ENCODE measurements at places on chromosomes 7 and 10.

GRCh38 chr10:78929541-78929940 is 139.2 kb upstream of the ZMIZ1 start:
- DNase-seq, result no peak

GRCh38 chr7:31443457-31443856 is 70.4 kb upstream of the ITPRID1 start:
- no peak for DNase-seq

DNA sequence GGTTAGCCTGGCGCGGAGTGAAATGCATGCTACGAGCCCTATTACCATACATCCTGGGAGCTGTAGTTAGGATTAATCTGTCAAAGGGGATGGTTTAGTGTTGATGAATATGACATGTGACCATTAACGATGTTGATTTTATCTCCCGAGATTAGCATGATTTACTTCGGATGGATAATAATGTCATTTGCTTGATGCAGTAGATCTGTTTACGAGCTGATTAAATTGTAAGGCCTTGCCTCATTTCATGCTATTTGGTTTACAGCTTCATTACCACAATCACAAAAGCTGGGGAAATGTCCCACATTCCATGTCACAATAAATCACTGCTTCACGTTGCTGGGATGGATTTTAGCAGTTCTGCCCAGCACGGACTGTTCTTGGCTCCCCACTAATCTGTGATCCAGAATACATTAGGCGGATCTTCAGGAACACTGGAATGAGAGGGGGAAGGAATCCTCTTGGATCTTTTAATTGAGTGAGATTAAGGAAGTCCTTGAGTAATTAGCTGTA is 22.3 kb downstream of the ZNF503 start:
- no peak for DNase-seq

GRCh38 chr7:128931965-128932861 is 5.5 kb upstream of the IRF5 start:
- DNase-seq, result no peak

DNA sequence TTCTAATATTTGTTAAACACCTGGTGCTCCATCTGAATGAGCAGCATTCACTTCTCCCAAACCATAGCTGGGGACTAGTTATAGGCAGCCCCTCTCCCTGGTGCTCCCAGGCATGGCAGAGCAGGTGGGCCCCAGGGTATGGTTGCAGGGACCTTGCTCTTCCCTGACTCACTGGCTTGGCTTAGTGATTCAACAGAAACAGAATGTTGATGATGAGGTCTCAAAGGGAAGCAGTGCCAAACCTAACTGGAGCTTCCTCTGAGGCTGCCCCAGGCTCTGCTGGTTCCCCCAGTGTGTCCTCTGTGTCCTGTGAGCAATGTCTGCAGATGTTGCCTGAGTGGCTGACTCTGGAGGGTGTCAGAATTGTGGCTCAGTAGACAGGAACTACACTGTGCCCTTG is 3.7 kb downstream of the GPR26 start:
- DNase-seq, result no peak

- no peak for DNase-seq
Observed at GRCh38 chr10:94240901-94241300, 121.8 kb downstream of the NOC3L start.

GRCh38 chr10:34092891-34093290 is 722.2 kb downstream of the PARD3 start:
- DNase-seq, result no peak

- peak; percentile 73 for DNase-seq
Observed at GRCh38 chr10:117936141-117936540, 110.6 kb downstream of the RAB11FIP2 start.

GRCh38 chr7:66731986-66732385 is 8.5 kb upstream of the RABGEF1 start:
- no peak for DNase-seq

- DNase-seq, result no peak
Observed at GRCh38 chr7:96061844-96062243, 260.1 kb downstream of the SLC25A13 start.

GRCh38 chr7:158524749-158525635 is 62.6 kb downstream of the PTPRN2 start:
- DNase-seq, result no peak

DNA sequence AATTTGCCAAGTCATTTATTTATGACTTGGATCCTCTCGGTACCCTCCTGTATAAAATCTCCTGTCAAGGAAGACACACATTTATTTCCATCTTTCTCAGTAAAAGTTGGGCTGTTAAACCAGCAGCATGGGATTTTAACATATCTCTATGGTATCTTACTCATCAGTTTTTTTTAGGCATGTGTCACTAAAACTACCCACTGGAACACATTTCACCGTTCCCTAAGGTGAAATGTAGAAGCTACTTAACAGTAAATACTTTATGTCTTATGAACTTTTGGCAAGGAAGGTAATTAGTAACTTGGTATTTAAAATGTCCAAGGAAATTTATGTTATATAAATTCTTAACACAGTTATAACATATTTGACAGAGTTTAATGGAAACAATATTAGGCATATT is 152.5 kb upstream of the HDAC9 start:
- DNase-seq, result no peak

DNA sequence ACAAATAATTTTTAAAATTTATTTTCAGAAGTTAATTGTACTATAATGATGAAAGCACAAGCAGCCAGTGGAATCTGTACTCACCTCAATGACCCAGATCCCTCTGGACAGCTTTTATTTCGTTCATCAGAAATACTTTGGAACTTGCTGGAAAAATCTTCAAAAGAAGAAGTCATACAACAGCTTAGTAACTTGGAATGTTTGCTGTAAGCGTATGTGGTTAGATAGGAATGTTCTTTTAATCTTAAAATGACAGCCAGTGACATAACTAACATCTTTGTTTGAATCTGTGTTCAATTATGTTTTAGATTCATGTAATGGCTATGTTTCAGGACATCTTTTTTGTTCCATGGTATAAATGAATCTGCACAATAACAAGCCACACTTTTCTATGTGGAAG is 26.8 kb downstream of the CFAP69 start:
- DNase-seq, result no peak

- DNase-seq, result no peak
Observed at GRCh38 chr10:71237843-71238623, 25.7 kb downstream of the UNC5B start.
